Naive thymus-derived CD8-positive, alpha-beta T cell (primary cell): ENCODE measurements at places on chromosomes 4 and X. TPM values are rescaled to one million over a fixed set of nuclear protein-coding genes. Genes with fewer than 3 reads are reported as not detected.

RS1 gene
- total RNA-seq = not detected

GLUD2 gene
- 0.52 TPM for total RNA-seq

APBB2 gene
- 1.9 TPM for total RNA-seq

EXOC1 gene
- total RNA-seq = 41.9 TPM

CT45A3 gene
- not detected for total RNA-seq

CXCL10 gene
- total RNA-seq = not detected

SLC25A4 gene
- 11.7 TPM for total RNA-seq

SLITRK4 gene
- total RNA-seq = not detected

ADAMTS3 gene
- not detected for total RNA-seq

RBMX gene
- 285 TPM for total RNA-seq

GRCh38 chrX:133670383-133670782 is 255.1 kb upstream of the GPC4 start:
- H3K4me3 ChIP-seq = no peak overlapping the region
- no peak overlapping the region for H3K27ac ChIP-seq
- H3K4me1 ChIP-seq = no peaks in the 10 kb centered on the region
- DNase-seq = no peak
- no peaks in the 10 kb centered on the region for H3K27me3 ChIP-seq

- no peaks in the 10 kb centered on the region for H3K36me3 ChIP-seq
- H3K4me1 ChIP-seq = no peaks in the 10 kb centered on the region
- no peak overlapping the region for H3K4me3 ChIP-seq
- no peak for DNase-seq
- no peak overlapping the region for H3K27ac ChIP-seq
These were observed 140.7 kb downstream of the TMEM164 start for GRCh38 chrX:110143454-110144210.

GRCh38 chr4:3390288-3390811 is 51.4 kb upstream of the HGFAC start:
- peaks cover 5% of the 10 kb centered on the region for H3K4me1 ChIP-seq
- H3K27me3 ChIP-seq = peaks cover 2% of the 10 kb centered on the region
- H3K4me3 ChIP-seq = no peak overlapping the region
- H3K27ac ChIP-seq = no peak overlapping the region

DNA sequence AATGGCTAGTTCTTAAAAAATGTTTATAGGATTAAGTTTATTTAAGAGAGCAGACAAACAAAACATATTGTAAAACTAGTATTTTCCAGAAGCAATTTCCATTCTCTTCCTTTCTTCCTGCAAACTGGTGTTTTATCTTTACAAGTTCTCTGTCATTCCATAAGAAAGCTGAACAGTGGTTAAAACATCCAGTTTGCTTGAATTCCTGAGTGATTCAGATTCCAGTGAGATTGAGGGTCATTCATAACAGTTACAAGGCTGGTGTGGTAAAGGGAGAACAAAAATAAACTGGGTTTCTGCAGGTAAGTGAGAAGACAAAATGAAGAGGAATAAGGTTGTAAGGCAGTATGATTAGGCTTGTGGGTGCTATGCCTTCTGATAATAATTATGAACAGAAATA is 544.8 kb upstream of the DIPK2B start:
- H3K4me3 ChIP-seq = no peak overlapping the region
- DNase-seq = no peak
- H3K27ac ChIP-seq = no peak overlapping the region
- H3K36me3 ChIP-seq = no peaks in the 10 kb centered on the region

- H3K4me3 ChIP-seq = no peak overlapping the region
- no peak overlapping the region for H3K27ac ChIP-seq
- H3K4me1 ChIP-seq = no peaks in the 10 kb centered on the region
- no peak for DNase-seq
These were observed 452.4 kb downstream of the BCOR start for GRCh38 chrX:39645178-39645895.

GRCh38 chrX:129945131-129945530 is 37.3 kb upstream of the BCORL1 start:
- H3K27me3 ChIP-seq = no peaks in the 10 kb centered on the region
- H3K27ac ChIP-seq = no peak overlapping the region
- no peaks in the 10 kb centered on the region for H3K36me3 ChIP-seq
- no peaks in the 10 kb centered on the region for H3K4me1 ChIP-seq
- no peak overlapping the region for H3K4me3 ChIP-seq

DNA sequence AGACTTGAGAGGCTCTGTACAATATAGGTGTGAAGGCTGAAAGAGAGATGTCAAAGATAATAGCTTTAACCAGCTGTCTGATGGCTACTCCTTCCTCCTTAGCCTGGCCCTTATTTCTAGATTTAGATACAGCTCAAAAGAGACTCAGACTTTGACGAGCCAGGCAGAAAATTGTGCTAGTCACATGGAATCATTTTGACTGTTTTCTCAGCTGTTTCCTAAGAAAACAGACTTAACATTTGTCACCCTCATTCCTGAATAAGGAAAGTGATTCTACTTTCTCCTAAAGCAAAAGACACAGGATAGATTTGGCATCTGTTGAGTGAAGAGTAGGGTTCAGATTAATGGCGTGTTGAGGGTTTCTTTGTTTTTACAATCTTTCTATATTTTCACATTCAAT is 340.7 kb downstream of the DHX15 start:
- no peaks in the 10 kb centered on the region for H3K4me1 ChIP-seq
- H3K4me3 ChIP-seq = no peak overlapping the region
- DNase-seq = no peak

GRCh38 chrX:11770320-11770719 is 12.3 kb downstream of the MSL3 start:
- H3K36me3 ChIP-seq = peaks cover 6% of the 10 kb centered on the region
- H3K27me3 ChIP-seq = no peaks in the 10 kb centered on the region
- H3K4me3 ChIP-seq = no peak overlapping the region
- peak overlapping the region; percentile 87 for H3K27ac ChIP-seq
- DNase-seq = peak; percentile 55
- peaks cover 38% of the 10 kb centered on the region for H3K4me1 ChIP-seq

- H3K36me3 ChIP-seq = no peaks in the 10 kb centered on the region
- no peak overlapping the region for H3K4me3 ChIP-seq
- H3K4me1 ChIP-seq = no peaks in the 10 kb centered on the region
- no peak overlapping the region for H3K27ac ChIP-seq
- DNase-seq = no peak
These were observed 123.0 kb upstream of the MAGEB16 start for GRCh38 chrX:35675151-35675550.

GRCh38 chr4:151409470-151410313 is 716 bp downstream of the FHIP1A start:
- H3K27ac ChIP-seq = peak overlapping the region; percentile 89
- peaks cover 24% of the 10 kb centered on the region for H3K4me1 ChIP-seq
- H3K27me3 ChIP-seq = peaks cover 2% of the 10 kb centered on the region
- no peaks in the 10 kb centered on the region for H3K36me3 ChIP-seq

GRCh38 chr4:38180456-38180855 is 220.3 kb downstream of the PTTG2 start:
- H3K27me3 ChIP-seq = no peaks in the 10 kb centered on the region
- no peak for DNase-seq
- no peak overlapping the region for H3K4me3 ChIP-seq
- no peak overlapping the region for H3K27ac ChIP-seq
- peaks cover 36% of the 10 kb centered on the region for H3K4me1 ChIP-seq

- H3K27me3 ChIP-seq = no peaks in the 10 kb centered on the region
- no peaks in the 10 kb centered on the region for H3K4me1 ChIP-seq
- no peak overlapping the region for H3K27ac ChIP-seq
- H3K36me3 ChIP-seq = peaks cover 5% of the 10 kb centered on the region
These were observed 239.2 kb upstream of the GRID2 start for GRCh38 chr4:92064574-92064973.

DNA sequence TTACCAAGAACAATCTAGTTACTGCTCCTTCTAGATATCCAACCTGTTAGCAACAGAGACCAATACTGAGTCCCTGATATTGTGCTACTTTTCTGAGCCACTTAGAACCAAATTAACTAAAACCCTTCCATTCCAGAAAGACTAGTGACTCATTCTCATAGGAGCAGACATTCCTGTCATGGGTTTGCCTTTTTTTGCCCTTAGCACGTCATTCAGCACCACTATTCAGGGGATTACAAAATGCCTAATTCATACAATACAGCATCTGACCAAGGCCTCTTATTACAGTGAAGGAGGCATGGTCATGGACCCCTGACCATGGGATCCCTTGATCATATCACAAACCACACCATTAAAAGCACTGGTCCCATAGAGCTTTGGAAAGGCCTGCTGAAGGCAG is 123.8 kb upstream of the CXCL13 start:
- DNase-seq = no peak
- no peak overlapping the region for H3K27ac ChIP-seq

GRCh38 chr4:123709336-123709735 is 312.7 kb downstream of the SPRY1 start:
- H3K36me3 ChIP-seq = peaks cover 2% of the 10 kb centered on the region
- H3K4me1 ChIP-seq = no peaks in the 10 kb centered on the region
- no peak for DNase-seq

DNA sequence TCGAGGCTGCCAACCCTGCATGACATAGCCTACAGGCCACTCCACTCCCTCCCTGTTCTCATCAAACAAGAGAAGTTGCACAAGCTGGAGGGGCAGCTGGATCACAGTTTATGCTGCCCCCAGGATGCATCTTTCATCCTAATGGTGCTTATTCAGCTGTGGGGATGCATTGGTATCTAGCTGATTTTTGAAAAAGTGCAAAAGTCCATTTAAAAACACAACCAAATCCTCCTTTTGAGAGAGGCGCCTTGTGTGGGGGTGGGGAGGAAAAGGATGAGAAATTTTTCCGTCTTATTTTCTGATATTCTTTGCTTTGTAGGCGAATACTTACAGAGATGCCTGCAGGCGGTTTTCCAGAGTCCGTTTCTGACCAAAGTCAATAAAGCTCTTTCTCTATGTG is 276.4 kb upstream of the BOD1L1 start:
- H3K4me3 ChIP-seq = no peak overlapping the region
- no peaks in the 10 kb centered on the region for H3K4me1 ChIP-seq
- H3K27me3 ChIP-seq = peaks cover 7% of the 10 kb centered on the region
- no peak overlapping the region for H3K27ac ChIP-seq
- no peaks in the 10 kb centered on the region for H3K36me3 ChIP-seq

DNA sequence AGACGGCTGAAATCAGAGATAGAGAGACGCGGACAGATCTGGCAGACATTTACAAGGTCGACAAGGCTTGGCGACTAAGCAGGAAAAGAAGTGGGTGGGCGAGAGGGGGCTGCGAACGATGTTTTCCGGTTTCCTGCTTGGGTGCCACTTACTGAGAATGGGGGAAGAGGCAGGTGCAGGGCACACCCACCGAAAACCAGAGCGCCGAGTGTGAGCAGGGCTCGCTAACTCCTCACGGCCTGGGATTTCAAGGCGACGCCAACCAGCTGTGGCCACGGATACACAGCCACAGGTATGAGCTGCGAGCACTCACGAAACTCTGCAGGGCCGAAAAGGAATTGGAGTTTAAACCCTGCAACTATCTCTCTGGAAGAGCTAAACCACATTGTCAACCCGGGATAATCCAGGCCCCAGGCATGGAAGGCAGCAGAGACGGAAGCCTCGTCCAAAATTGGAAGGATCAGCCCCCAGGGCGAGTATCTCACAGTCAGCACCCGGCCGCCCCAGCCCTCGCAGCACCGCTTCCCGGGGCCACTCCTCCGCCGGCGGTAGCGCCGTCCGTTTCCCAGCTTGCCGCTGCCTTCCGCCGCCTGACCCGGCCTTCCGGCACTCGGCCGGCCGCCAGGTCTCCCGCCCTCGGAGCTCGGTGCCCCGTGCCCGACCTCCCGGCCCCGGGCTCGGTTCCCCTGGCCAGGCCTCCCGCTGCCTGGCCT is 778 bp downstream of the CASP3 start:
- DNase-seq = peak; percentile 36
- peak overlapping the region; percentile 96 for H3K4me3 ChIP-seq
- H3K4me1 ChIP-seq = peaks cover 55% of the 10 kb centered on the region
- peaks cover 26% of the 10 kb centered on the region for H3K36me3 ChIP-seq

DNA sequence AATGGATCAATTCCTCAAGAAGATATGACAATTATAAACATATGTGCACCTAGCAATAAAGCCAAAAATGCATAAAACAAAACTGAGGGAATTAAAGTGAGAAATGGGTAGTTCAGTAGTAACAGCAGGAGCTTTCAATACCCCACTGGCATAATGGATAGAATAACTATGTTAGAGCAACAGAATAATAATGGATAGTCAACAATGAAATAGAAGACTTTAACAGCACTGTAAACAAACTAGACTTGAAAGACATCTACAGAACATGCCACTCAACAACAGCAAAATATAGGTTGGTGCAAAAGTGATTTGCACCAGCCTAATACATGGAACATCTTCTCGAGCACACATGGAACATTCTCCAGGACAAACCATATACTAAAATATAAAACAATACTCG is 20.0 kb upstream of the MBNL3 start:
- no peaks in the 10 kb centered on the region for H3K36me3 ChIP-seq
- no peak overlapping the region for H3K27ac ChIP-seq
- peaks cover 1% of the 10 kb centered on the region for H3K27me3 ChIP-seq
- DNase-seq = no peak
